NCI-H1417 treated with DMSO at 0.1 percent for 48 hours (cell line): ENCODE measurements at places on chromosomes 4 and X.

- no peak for DNase-seq
Measured at GRCh38 chr4:89303177-89303576, 4.4 kb downstream of the GPRIN3 start.

- no peak for DNase-seq
Measured at GRCh38 chrX:85992811-85993229, 54.5 kb downstream of the CHM start.

- no peak for DNase-seq
Measured at GRCh38 chr4:125315576-125316400, 1.0 kb downstream of the FAT4 start.

GRCh38 chr4:74173321-74173720, 15.4 kb downstream of the MTHFD2L start:
- no peak for DNase-seq

- no peak for DNase-seq
Measured at GRCh38 chr4:157957905-157958304, 214.9 kb downstream of the GASK1B start.

DNA sequence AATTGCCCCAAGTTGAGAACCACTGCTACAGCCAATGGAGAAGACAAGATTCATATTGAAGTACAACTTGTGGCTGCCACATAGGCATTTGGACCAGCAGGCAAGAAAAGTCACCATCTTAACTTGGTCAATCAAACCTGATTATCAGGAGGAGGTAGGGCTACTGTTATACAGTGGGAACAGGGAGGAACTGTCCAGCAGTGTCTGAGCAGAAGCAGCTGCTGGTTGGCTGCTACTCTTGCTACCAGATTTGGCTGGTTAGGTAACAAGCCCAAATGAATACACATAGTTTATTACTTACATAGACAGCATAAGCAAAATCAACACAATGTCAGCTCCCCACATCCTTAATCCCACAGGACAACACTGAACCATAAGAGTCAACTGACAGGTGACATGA, 39.4 kb downstream of the ATP1B4 start:
- DNase-seq, result no peak

DNA sequence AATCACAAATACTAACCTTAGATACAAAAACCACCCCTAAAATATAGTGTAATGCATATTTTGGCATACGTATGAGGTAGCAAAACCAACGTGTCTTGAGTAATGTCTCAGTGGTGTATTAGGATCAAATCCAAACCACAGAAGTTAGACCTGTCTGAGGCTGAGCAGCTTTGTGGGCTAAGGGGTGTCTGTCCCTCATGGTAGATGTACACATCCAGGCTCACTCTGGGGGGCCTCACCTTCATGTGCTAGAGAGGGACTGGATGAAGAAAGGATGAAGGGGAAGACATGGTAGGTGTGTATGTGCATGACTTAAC, 188.0 kb upstream of the TBC1D9 start:
- no peak for DNase-seq

DNA sequence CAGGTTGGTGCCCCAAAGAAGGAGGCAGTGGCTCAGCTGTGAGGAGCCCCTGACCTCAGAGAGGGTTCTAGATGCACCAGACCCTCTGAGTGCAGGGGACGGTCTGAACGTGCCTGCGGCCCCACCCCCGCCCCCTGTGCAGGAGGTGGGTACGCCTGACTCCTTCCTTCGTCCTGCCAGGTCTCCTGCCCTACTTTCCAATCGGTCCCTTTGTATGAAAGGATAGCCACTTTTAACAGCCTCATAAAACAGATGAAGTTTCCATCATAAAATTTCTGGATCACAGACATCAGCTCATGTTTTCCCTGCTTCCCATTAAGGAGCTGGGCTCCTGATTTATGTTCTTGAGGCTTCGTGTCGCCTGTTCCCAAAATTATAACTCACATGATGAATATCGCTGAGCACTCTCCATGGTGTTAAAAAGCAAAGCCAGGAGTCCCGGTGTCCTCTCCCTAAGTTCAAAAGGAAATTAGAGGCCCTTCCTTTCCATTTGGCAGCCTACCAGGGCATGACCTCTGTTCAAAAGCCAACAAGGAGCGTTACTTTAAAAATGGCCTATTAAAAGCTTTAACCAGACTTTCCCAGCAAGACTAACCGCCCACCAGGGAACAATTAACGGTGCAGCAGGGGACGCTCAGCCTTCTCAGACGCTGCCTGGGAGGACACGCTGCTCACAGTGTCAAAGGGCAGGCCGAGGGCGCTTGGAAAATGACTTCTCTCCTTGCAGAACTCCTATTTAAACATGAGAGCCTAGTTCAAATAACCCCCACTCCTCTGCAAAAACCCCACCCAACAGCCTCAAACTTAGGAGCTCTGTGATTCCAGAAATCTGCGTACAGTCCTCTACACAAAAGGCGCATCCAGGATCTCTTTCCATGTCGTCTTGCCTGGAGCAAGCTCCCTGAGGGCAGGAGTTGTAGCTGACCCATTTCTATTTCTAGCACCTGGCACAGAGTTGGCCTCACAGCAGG, 181.9 kb downstream of the AFAP1 start:
- no peak for DNase-seq

DNA sequence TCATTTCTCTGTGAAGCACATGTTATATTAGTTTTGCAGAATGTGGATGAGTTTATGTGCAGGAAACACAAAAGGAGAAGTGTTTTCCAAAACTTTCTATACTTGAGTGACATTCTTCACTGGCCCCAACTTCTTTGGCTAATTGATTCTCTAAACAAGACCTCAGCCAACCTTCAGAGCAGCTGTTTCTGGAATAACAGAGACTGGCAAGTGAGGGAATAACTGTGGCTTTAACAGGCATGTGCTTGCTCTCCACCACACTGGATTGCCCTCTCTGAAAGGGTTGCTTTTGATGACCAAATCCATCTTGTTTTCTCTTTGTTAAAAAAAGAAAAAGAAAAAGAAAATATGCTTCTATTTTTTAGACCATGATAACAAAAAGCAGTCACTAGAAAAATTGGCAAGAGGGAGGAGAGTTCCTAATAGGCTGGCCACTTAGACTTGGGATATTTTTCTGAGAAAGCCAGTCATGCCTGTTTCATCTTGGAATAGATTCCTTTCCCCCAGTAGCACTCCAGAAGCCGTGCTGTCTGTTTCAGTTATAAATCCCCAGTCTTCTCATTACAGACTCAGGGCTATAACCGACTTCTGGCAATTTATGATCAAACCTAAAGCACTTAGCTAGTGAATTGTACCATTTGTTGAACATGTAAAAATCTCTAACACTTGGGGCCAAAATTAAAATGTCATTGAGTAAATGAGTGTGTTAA, 295.0 kb upstream of the NR3C2 start:
- no peak for DNase-seq

- DNase-seq, result no peak
Measured at GRCh38 chr4:55087913-55088260, 37.5 kb downstream of the KDR start.

GRCh38 chrX:150198776-150199175, 164.3 kb upstream of the MAMLD1 start:
- DNase-seq, result no peak

GRCh38 chrX:135213200-135213844, 38.5 kb upstream of the ETDA start:
- no peak for DNase-seq

GRCh38 chr4:163392328-163392727, 48.6 kb downstream of the NPY5R start:
- DNase-seq, result no peak

- DNase-seq, result no peak
Measured at GRCh38 chrX:112545051-112545450, 134.7 kb downstream of the LHFPL1 start.

DNA sequence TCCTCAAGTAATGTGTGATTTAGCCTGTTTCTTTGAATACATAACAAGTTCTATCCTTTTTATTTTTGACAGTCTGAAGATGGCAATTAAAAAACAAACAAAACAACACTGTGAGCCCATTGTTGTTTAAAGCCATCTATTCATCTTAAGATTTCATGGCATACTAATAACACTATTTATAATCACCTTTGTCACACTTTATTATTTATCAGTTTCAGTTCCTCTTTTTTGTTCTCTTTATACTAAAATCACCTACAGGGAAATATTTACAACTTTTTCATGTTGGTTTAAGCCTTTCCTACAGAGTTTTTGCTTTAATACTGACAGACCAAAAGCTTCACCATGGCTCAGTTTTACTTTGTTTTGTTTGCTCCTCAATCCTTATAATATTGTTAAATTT, 247.4 kb upstream of the CTSO start:
- no peak for DNase-seq

DNA sequence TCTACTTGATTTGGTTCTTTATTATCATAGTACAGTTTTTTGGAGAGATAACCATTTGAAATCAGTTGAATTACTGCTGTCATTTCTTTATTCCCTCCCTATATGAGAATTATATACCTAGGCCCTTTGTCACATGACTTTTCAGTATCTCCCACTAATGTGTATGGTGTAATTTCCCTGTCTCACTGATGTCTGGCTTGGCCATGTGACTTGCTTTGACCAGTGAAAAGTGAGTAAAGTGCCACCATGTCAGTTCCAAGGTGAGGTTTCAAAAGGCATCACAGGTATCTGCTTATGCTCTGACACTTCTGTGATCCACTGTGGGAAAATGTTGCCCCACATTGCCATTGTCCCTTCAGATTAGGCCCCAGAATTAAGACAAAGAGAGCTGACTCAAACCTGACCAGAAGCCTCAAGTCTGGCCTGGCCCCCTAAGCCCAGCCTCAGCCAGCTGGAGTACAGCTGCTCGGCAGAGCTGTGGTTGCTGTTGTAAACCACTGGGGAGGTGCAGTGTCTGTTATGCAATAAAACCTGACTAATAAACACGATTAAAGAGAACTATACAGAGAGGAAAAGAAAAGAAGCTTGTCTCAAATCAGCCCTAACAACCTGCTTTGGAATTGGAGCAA, 27.5 kb downstream of the SETD7 start:
- DNase-seq, result no peak

- DNase-seq, result no peak
Measured at GRCh38 chrX:152658302-152658701, 20.6 kb downstream of the GABRQ start.

DNA sequence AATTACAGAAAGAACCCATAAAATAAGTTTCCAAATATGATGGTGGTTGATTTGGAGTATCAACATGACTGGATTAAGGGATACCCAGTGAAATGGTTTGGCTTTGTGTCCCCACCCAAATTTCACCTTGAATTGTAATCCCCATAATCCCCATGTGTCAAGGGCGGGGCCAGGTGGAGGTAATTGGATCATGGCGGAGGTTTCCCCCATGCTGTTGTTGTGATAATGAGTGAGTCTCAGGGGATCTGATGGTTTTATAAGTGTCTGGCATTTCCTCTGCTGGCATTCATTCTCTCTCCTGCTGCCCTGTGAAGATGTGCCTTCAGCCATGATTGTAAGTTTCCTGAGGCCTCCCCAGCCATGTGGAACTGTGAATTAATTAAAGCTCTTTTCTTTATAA, 39.1 kb downstream of the WDFY3 start:
- DNase-seq, result no peak

DNA sequence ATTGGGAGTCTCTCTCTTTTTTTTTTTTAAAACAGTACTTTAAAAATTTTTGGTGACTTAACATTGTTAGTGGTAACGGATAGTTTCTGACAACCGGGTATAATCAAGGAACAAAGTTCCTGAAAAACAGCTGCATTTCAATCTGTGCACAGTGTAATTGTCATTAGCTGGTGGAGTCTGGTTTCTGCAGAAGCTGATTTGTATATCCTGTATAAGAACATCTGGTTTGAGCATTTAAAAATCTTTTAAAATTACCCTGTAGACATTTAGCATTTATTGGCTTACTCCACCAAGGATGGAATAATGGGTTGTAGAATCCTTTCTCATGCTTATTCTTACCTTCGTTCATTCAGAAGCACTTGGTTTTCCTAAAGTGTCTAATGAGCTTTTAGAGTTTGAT, 11.2 kb downstream of the JADE1 start:
- no peak for DNase-seq

DNA sequence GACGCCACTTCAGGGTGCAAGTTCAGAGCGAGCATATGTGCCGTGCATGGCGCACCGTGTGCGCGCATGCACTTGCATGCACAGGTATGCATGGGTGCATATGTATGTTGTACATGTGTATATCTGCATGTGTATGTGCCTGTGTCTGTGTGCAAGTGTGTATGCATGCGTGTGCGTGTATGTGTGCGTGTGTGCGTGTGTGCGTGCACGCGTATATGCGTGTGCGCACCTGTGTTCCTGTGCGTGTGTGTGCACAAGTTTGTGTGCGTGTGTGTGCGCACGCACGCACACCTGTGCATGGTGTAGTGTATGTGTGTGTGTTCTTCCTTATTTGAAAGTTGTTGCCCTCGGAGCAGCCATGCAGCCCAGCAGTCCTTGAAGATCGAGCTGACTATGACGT, 76.8 kb downstream of the GPR143 start:
- no peak for DNase-seq

DNA sequence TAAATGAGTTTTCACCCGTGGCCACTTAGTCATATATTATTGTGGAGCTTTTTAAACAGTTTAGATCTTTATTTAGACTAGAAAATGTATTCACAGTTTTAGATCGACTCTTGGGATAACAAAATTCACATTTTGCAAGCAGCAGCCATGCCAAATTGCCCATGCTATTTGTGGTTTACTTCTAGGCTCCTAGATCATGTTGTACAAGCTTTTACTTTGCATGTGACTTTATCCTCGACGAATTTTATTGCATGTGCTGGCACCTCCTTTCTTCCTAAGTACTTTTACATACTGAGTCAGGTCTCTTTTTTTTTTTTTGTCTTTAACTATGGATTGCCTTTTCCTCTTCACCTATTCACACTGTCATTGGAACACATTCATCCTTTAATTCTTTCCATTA, 23.2 kb downstream of the BBS12 start:
- DNase-seq, result no peak
